Nucleus accumbens (tissue), 56 donors: ENCODE measurements at places on chromosomes 5 and 9.

- no peak for DNase-seq
Observed at GRCh38 chr9:95110921-95111525, 206.5 kb downstream of the FANCC start.

GRCh38 chr5:142095035-142095434, 13.5 kb upstream of the NDFIP1 start:
- DNase-seq: no peak

GRCh38 chr5:41754857-41755256, 115.4 kb downstream of the OXCT1 start:
- DNase-seq: no peak

GRCh38 chr5:93307557-93307956, 273.5 kb downstream of the NR2F1-AS1 start:
- no peak for DNase-seq

- DNase-seq: peak; percentile 15
Observed at GRCh38 chr9:19922476-19923118, 133.8 kb upstream of the SLC24A2 start.

- DNase-seq: no peak
Observed at GRCh38 chr9:8781458-8781857, 981.9 kb upstream of the DMAC1 start.

DNA sequence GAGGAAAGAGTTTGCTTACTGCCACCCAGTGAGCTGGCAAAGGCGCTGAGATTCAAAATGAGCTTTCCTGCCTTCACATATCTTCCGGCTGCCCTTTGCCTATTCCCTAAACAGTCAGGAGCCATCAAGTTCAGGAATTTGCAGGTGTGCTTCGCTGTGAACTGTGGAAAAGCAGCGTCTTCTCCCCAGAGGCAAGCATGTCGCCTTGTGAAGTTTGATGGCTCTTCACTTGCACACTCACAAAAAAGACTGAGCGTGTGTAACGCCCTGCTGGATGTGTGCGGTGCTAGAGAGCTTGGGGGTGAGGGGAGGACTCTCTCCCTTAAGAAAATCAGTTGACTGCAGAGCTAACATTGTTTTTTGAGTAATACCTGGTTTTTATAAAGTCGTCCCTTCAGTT, 288.7 kb downstream of the DOCK8 start:
- no peak for DNase-seq

DNA sequence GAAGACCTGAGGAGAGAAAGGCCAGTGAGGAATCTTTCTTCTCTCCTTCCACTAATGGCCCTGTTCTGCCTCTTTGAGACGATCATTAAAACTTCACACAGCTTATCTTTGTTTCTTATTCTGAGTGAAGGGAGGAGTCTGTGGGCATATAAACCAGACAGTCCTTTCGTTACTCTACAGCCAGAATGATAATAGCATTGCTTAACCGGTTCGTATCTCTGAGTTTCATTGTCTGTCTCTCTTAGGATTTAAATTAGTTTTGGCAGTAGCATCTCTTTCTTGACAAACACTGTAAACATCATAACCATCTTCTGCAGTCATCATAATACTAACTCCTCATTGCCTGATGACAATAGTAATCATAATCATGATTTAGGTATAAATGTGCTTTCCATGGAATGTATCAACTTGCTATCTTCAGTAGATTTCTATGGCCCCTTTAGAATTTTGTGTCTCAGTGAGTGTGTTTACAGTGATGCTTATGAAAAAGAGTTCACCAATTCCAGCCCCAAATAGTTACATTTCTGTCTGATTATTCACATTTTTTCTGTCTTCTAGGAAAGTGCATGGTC, 618.8 kb upstream of the KLF4 start:
- no peak for DNase-seq

DNA sequence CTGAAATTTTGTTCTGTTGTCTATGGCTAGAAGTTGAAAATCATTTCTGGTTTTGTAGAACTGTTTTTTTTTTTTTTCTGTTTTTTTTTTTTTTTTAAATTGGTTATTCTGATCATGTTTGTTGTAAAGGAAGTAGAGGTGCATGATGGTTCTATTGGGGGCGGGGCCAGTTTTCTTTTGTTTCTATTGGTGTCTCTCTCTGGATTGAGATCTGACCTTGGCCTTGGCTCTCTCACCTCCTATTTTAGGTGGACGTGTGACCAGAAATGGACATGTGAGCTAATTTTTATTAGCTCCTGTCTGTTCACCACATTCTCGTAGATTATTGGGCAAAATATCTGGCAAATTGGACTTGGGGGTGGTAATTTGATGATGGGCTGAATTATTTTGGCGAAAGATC, 3.2 kb downstream of the ZNF618 start:
- DNase-seq: no peak

DNA sequence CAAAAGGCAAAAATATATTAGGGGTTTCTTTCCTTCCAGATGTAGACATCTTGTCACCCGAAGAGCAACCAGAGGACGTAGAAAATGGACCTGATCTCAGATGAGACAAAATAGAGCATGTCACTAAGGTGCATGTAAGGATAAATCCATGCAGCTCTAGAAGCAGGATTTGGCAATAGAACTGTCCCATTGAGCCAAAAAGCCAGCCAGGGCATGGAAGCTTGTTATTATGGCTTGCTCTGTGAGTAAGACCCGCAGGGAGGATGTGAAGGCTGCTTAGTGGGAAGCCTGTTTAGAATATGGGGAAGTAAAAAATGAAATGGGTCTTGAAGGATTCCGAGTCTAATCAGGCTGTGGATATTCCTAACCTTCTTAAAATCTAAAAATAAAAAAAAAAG, 165.6 kb upstream of the MPDZ start:
- no peak for DNase-seq

GRCh38 chr9:114273461-114273881, 49.4 kb upstream of the ORM1 start:
- DNase-seq: no peak

DNA sequence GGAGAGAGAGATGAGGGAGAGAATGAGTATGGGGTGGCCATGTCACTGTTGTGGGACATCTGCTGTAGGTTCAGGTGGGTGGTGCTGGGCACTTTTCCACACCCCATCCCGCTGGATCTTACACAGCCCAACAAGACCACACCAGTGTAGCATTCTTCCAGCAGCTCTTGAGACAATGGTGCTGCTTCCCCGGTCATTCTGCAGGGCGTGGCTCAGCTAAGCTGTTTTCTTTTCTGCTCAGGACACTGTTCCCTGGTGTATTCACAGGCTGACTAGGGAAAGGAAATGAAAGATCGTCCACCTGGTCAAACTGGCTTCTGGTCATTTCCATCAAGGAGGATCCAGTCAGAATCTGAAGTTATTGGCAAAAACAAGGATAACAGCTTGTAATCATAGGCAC, 75.6 kb downstream of the S1PR3 start:
- DNase-seq: no peak

- DNase-seq: no peak
Observed at GRCh38 chr9:95182854-95183563, 134.5 kb downstream of the FANCC start.

DNA sequence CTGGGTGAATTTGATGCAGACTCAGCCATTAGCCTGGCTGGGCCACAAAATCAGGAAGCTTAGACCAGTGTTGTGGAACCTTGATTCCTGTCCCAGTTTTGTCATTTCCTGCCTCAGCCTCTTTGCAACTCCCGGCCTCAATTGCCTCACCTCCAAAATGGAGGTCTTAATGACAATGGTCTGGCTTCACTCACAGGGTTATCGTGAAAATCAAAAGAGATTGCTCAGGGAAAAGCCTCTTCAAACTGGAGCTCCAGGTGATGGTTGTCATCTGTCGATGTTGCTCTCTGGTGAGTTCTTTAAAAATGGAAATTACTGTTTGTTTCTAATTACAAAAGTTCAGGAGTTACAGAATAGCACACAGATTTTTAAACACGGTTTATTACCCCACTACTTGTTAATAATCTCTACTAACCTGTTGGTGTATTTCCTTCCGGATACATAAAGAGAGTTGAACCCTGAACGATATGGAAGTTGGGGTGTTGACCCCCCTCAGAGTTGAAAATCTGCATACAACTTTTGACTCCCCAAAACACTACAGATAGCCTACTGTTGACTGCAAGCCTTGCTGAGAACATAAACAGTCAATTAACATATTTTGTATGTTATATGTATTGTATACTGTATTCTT, 109.9 kb upstream of the CPEB4 start:
- DNase-seq: no peak

DNA sequence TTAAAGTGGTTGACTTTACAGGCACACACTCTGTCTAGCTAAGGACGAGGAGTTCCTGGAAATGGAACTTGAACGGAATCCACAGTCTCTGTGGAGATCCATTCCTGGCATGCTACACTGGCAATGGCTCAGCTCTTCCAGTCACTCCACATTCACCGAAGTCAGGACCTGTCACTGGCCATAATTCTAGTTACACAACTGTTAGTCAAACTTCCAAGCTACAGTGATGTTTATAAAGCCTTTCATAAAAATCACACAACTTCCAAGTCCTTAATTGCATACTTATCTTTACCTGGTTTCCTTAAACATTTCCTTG, 15.7 kb downstream of the CDC14B start:
- no peak for DNase-seq

- no peak for DNase-seq
Observed at GRCh38 chr9:133785753-133786370, 47.7 kb upstream of the SARDH start.

- DNase-seq: no peak
Observed at GRCh38 chr5:56649569-56649968, 165.8 kb upstream of the MAP3K1 start.

GRCh38 chr5:175494264-175495183, 16.2 kb downstream of the SFXN1 start:
- no peak for DNase-seq

GRCh38 chr9:3969590-3970260, 330.1 kb downstream of the GLIS3 start:
- DNase-seq: no peak

- no peak for DNase-seq
Observed at GRCh38 chr9:113728989-113729388, 147.1 kb upstream of the ZNF618 start.

DNA sequence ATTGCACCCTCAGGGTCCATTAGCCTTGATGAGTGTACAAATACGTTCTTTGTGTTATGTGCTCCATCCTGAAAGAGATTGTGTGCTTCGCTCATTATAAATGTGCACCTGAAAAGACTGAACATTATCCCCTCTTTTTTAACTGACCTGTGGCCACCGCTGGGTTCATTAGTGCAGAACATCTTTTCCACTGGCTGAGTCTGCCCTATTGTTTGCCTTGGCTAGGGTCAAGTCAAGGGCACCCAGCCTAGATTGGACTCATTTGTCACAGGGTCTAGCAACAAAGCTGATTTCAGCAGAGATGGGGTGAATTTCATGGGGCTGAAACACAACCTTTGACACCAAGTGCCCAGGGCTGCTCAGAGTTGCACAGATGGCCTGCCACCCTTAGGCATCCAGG, 764.1 kb upstream of the ARRDC3 start:
- DNase-seq: no peak
